ENCODE measurements at places on chromosomes 11 and 22.

DNA sequence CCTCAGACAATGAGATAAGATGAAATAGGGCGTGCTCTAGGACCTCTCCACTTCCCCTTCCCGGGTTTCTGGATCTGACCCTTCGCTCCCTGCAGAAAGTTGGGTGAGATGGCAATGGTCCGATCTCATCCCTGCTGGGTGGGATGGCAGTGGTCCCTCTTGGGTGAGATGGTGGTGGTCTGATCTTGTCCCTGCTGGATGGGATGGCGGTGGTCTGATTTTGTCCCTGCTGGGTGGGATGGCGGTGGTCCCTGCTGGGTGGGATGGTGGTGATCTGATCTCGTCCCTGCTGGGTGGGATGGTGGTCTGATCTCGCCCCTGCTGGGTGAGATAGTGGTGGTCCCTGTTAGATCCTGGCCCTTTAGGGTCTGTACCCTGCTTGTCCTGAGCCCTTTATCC lies 21.3 kb downstream of the ST14 start:
- no peak for DNase-seq

DNA sequence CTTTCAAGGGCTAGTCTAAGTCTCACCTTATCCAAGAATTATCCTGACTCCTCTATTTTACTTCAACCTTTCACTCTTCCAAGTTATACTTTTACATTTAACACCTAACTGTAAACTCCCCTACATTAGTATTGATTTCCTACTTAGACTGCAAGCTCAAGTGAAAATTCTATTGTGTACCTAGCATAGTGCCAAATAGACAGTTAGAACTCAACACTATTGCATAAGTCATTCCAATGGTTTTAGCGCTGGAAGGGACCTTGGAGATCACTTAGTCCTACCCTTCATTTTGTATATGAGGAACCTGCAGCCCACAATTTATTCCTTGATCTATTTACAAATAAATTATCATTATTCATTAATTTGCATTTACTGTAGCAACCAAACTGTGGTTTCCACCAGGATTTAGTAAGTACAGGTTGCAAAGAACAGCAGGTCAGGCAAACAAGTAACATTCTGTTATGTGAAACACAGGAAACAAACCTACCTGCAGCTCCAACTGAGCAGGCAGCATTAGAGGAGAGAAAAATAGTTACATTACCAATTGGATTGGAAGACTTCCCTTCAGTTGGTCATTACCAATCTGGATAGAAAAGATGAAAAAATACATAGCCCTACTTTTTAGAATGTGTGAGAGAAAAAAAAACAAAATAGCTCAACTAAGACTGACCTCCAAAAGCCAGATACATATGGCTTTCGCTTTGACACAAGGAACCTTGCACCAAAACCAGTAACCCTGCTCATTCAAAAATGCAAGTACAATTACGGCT lies 33.7 kb upstream of the NFRKB start:
- DNase-seq, result no peak

DNA sequence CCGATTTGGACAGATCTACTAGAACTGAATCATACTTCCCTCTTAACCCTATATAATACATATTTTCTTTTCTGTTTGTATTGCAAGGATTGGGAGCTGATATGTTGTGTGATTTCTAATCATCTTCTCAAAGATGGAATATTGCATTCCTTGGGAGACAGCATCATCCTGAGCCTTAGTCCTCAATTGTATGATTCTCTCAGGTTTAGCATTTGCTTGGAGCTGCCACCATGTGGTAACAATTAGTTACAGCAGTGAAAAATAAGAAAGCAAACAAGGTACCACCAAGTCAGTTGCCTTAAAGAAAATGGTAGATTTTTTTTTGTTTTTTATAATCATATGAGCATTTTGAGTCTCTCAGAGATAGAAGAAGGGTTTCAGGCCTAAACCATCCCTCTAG lies 11.9 kb downstream of the SNX19 start:
- DNase-seq, result no peak

- DNase-seq, result no peak
These were observed 5.9 kb downstream of the TSSC4 start for GRCh38 chr11:2406451-2406850.

GRCh38 chr11:1640076-1640946 lies 10.7 kb downstream of the KRTAP5-5 start:
- peak; percentile 27 for DNase-seq

- no peak for DNase-seq
These were observed 7.3 kb downstream of the B3GAT1 start for GRCh38 chr11:134404575-134405341.

DNA sequence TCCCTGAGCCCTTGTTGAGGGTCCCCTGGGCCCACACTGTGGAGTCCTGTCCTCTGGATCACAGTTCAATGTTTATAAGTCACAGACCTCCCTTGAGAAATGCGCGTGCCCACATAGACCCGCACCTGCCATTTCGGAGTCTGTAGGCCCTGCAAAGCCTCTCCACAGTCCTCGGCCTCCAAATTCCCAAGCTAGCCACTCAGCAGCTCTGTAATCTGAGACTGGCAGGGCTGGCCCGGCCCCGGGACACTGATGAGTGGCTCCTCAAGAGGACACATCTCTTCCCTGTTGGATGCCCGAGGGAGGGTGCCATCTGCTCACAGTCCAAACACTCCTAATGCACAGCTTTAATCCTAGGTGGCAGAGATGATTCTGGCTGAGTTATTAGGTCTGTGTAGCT lies 39.1 kb downstream of the B3GAT1 start:
- DNase-seq, result no peak

- DNase-seq, result no peak
These were observed 216.7 kb upstream of the ANO5 start for GRCh38 chr11:21976210-21976609.

DNA sequence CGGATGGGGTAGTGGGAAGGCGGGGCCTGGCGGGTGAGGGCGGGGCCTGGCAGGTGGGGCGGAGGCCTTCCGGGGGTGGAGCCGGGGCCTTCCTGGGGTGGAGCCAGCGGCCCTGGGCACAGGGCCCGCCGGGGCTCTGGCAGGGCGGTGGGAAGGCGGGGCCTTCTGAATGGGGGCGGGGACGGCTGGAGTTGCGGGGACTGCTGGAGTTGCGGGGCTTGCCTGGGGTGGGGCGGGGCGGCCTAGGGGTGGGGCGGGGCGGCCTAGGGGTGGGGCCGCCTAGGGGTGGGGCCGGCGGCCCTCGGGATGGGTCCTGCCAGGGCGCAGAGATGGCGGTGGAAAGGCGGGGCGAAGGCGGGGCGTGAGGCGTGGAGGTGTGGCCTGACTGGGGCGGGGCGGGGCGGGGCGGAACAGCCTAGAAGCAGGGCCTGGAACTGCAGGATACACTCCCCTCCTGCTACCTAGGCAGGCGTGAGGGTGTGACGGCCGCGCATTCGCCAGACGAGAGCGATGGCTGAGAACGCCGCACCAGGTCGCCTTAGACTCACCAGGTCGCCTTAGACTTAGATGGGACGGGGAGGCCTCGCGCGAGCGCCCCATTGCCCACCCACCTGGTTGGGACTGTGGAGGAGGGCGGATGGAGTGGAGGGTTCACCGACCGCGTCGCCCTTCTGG lies 19.3 kb downstream of the RRP7A start:
- DNase-seq, result peak; percentile 87

DNA sequence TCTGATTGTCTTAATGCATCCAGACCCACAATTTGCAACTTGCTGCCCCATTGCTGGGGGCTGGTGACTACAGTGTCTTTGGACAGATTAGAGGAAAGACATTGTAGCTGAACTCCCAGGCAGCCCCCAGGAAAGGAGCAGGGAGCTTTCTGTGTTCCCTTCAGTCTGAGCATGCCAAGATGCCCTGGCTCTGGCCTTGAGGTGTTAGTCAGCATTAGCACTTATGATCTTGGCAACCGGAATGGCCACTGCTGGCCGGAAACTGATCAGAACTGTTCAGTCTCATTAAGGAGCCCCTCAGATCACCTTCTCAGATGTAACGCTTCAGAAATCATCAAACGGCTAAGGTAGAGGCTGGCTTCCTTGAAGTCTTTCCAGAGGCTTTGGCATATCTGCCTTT lies 195.2 kb downstream of the NAV2 start:
- DNase-seq, result no peak

DNA sequence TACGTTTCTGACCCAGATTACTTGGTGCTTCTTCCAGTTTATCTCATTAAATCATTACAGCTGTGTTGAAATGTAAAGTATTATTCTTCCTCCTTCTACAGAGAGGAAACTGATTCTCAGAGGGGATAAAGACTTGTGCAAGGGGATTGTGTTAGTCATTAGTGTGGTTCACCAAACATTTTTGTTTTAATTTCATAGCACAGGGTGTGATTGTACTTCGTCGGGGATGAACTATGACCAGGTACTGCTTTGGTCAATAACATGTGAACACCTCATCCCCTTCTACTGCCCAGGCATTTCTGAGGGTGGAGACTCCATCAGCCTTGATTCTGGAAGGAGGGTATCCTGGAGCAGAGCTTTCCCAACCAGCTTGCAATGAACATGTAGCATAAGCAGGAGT lies 120.2 kb upstream of the ALX4 start:
- DNase-seq, result no peak

DNA sequence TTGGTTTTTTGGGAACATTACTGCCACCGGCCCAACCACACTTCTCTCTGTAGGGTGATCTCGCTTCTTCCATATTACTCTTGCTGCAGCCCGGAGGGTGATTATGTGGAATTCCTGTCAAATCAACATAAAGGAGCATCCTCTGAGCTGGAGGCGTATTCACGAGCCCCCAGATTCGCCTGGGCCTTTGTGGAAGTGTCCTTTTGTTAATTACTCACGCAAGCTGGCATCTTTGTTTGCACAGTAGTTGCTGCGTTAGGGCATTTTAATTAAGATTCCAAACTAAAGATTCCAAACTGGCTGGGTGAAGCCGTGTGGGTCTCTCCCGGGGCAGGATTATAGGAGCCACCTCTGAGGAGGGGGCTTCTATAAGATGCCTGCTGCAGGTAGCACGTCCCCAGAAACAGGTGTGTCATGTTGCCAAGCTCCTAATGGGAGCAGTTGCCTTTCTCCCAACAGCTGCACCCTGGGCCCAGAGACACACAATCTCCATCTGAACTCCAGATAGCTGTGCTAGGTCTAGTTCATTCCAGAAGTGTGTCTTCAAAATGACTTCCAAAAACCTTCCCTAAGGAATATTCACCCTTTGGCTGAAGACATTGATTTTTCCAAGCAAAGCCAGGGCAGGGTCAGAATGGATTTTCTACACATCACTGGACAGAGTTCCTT lies 40.9 kb downstream of the SHISAL1 start:
- no peak for DNase-seq

GRCh38 chr11:2801711-2802388 lies 83.7 kb downstream of the CDKN1C start:
- no peak for DNase-seq
